Body of pancreas (tissue), 4 donors: ENCODE measurements at places on chromosomes 2 and 18.

GRCh38 chr2:162840598-162841246 is 2.2 kb upstream of the KCNH7 start:
- peak; percentile 73 for DNase-seq

GRCh38 chr2:23782126-23782525 is 144.8 kb downstream of the ATAD2B start:
- DNase-seq, result no peak

DNA sequence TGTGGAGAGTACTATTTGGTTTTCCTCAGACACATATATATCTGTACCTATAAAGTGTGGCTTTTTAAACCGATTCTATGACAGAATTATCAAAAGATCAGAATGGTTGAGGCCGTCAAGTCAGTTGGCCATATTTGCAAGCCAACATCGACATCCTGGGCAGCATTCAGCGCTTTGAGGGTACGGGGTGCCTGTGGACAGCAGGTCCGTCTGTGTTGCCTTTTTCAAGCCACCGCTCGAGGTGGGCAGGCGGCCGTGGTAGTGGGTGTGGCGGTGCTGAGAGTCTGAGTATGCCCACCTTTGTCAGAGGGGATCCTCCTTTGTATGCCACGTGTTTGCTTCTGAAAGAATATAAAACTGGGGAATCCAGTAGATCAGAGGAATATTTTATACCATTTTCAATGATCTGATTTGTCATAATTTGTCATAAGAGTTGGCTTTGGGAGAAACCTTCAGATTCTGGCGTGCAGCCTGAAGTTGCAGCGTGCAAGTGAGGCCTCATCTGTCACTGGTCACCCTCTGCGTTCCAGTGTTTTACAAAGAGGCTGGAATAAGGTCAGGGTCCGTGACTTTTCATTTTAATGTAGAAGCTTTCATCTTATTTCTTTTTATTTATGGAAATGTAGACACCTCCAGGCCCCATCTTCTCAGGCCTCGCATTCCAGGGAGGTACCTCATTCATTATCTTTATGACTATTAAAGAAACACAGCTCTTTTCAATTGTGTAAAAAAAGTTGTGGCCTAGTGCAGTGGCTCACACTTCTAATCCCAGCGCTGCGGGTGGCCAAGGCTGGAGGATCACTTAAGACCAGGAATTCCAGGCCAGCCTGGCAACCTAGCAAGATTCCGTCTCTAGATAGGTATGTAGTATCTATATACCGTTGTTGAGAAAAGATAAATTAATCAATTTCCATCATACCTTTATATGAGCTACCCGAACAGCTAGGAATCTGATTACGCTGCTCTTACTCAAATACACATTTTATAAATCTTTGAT is 37.8 kb upstream of the RBM44 start:
- DNase-seq, result no peak

- DNase-seq, result no peak
Observed at GRCh38 chr2:4862031-4862430, 830.2 kb upstream of the SOX11 start.

DNA sequence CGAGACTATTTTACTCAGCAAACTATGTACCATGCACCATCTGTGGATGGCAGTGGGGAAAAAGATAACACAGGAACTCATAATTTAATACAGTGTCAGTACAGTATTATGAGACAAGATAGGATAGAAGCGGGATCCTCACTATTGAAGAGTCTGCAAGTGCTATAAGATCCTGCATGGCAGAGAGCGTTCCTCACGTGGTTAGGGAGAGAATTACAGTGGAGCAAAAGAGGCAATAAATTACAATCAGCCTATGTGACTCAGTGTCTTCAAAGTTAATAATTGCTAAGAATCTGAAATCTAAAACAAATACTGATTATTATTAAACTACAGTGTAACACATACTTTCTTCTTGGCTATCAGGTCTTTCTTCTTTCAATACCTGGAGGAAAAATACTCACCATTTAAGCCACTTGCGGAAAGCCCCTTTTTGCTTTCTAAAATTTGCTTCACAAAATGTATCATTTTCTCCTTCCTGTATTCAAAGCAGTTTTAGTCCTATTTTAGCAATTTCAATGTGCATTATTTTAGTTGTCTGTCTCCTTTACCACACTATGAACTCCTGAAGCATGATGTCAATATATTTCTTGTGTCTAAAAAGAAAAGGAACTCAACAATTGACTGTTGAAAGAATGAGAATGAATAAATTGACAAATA is 342.9 kb downstream of the SPAG16 start:
- no peak for DNase-seq

DNA sequence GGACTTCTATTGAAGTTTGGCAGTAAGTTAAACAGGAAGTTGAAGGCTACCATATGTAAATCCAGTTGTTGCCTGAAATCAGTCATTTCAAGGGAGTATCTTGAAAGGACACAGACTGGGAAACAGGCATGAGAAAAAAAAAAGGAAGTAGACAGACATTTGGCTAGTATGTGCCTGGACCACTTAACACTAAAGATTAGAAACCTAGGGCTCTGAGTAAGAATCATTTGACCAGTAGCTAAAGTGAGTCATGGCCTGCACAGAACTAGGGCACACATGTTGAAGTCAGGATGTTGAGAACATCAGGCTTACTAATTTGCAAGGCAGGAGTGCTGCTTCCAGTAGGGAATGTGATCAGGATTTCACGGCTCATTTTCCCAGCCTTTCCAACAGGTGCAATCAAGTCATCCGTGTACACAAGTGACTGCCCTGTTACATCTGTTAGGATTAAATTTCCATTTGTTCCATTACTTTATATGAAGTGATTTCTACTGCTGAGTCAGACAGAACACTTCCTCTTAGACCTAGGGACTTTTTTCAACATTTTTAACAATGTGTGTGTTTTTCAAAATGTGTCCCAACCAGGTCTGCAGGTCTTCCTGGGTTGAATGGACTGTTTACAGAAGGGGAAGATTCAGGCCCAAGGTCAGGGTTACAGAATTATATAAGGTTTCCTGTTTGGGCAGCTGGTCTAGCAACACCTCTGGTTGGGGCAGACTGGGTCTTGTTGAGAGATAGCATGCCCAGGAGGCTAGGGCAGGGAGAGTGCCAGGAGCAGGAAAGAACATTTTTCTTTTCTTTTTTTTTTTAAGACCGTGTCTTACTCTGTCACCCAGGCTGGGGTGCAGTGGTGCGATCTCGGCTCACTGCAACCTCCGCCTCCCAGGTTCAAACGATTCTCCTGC is 145.6 kb downstream of the TGIF1 start:
- DNase-seq, result no peak

GRCh38 chr2:55452879-55453278 is 33.2 kb upstream of the CCDC88A start:
- DNase-seq, result no peak

DNA sequence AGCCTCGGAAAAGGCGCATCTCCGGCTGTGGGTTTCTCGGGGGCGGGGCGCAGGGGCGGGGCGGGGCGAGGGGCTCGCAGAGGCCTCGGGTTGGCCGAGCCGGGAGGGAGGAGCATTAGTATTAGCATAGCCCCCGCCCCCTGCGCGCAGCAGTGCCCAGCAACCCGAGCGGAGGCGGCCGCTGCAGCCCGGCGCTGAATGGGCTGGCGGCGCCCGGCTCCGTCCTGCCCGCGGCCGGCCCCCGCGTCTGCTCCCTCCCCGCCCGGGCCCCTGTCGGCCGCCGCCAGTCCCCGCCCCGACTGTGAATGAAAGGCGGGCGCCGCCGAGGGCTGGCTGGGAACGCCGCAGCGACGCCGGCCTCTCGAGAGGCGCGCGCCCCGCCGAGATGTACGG is at the start of gene EFR3B:
Gene EFR3B (plus strand): TSS at position 149 of the 393 bp plus-strand sequence. CDS start 237 bp downstream, at position 386.
- peak; percentile 97 for DNase-seq

GRCh38 chr2:2775018-2775417 is 443.9 kb upstream of the MYT1L start:
- no peak for DNase-seq

DNA sequence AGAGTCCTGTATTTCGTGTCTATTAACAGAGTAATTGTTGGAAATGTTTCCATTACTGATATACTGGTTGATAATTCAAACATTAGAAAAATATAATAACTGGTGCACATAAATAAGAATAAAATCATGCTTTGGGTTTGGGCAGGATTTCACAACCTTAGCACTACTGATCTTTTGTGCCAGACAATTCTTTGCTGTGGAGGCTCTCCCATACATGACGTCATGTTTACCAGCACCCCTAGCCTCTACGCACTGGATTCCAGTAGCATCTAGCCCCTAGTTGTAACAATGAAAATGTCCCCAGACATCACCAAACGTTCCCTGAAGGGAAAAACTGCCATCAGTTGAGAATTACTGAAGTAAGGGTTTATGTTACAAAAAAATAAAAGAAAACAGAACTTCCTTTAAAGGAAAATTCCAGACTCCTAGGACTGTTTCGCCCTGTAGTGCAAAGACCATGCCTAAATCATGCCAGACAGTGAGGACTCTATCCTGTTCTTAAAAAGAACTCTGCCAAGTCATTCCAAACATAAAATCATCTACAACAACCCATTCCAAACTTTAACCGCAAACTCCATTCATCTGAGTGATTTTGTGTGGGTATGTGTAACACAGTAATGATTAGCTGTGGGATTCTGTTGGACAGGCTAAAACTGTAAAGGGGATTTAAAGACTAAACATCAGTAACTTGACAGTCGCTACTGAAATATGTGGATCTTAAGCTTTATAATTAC is 313.4 kb upstream of the CCDC68 start:
- no peak for DNase-seq

GRCh38 chr2:40166006-40166405 is 285.9 kb downstream of the SLC8A1 start:
- DNase-seq, result no peak

DNA sequence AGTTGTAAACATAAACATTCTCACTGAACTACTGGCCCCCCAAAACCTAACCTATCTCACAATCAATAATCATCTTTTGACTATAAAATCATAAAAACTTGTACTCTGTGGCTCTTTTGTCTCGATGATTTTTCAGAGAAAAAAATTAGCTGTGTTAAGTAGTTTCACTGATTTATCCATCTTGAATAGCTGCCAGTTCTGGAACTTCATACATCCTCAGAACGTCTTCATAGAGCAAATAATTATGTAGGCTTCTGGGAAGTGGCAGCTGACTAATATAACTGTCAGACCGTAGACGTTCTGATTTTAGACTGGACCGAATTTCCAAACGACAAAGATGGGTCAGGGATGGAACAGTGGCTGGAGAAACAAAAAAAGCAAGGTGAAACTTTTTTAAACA is 97.3 kb upstream of the CHAC2 start:
- DNase-seq, result no peak

GRCh38 chr18:69720422-69720821 is 227.3 kb downstream of the CD226 start:
- DNase-seq, result no peak

GRCh38 chr2:183541766-183542165 is 417.5 kb downstream of the NUP35 start:
- no peak for DNase-seq

- DNase-seq, result peak; percentile 21
Observed at GRCh38 chr2:173881461-173881860, 83.7 kb downstream of the SP3 start.

DNA sequence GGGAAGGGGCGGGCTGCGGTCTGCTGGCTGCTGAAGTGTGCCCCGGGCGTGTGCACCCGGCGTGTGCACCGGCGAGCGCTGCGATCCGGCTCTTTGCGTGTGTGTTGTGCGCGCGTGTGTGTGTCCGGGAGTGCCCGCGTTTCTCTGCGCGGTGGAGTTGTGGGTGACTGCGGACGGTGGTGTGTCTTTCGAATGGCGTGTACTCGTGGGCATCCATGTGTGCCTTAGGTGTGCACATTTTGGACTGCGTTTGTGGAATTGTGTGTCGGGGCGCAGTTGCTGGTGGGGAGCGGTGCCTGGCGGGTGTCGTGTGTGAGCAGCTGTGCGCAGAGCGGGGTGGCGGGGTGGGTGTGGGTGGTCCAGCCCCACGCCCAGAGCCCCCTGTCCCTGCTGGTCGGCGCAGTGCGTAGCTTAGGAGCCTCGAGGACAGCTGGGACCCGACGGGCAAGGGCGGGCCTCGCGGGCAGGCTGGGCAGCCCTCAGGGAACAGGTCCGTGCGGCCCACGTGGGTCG is 533 bp downstream of the HPCAL1 start:
- DNase-seq, result no peak

DNA sequence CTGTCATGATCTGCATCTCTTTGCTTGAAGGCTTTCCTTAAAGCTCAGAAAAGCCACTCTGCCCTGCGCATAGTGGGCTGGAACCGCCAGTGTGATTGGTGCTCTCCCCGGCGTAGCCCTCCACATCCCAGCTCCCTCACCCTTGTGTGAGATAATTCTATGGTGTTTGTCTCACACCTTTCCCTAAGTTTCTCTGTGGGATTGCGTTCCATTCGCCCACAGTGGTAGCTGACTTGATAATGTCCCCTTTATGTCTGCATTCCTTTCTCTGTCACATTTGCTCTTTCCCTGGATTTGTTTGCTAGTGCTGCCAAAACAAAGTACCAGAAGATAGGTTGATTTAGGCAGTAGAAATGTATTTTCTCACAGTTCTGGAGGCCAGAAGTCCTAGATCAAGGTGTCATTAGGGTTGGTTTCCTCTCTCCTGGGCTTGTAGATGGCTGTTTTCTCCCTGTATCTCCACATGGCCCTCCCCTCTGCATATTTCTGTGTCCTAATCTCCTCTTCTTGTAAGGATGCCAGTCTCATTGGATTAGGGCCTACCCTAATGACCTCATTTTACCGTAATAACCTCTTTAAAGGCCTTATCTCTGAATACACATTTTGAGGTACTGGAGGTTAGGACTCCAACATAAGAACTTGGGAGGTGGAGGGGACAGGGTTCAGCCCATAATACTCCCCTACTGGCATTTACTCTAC is 7.4 kb upstream of the TMEM87B start:
- DNase-seq, result no peak

DNA sequence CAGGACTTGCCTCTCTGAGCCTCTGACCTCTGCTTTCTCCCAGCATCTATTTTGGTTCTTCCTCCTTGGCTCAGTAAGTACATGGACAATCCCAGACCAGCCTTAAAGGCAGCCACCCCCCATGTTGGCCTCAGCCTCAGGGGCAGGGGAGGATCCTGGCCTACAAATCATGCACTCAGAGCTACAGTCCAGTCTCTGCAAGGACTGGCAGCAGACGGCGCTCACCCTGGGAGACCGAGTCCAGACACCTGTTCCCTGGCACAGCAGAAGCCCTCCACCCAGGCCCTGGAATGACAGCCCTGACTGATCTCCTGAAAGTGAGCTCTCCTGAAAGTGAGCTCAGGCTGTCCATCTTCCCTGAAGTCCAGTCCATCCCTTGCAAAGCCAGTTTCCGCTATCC is 25.7 kb upstream of the PTPN4 start:
- DNase-seq, result no peak

- no peak for DNase-seq
Observed at GRCh38 chr2:27572998-27573429, 9.8 kb upstream of the ZNF512 start.

- peak; percentile 58 for DNase-seq
Observed at GRCh38 chr2:79935771-79936657, 368.5 kb downstream of the LRRTM1 start.

- no peak for DNase-seq
Observed at GRCh38 chr2:61911510-61911909, 6.0 kb downstream of the COMMD1 start.

- DNase-seq, result no peak
Observed at GRCh38 chr2:239855863-239856587, 169.1 kb downstream of the NDUFA10 start.

- DNase-seq, result no peak
Observed at GRCh38 chr2:132680544-132680943, 10.5 kb upstream of the LYPD1 start.
